ENCODE measurements at places on chromosomes 5 and 9.

- no peak for DNase-seq
Measured at GRCh38 chr5:32628049-32628844, 42.9 kb downstream of the SUB1 start.

DNA sequence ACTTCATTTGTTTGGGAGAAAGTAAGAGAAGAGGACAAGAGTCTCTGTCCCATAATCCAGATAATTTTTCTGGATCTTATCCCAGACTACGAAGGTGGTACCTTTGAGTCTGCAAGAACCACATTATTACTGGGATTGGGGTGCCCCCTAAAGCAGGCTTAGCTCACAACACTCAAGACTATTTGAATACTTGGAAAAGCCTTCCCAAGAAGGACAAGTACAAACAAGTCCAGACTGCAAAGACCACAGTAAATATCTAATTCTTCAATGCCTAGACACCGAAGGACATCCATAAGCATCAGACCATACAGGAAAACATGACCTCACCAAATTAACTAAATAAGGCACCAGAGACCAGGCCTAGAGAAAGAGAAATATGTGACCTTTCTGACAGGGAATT is 40.2 kb upstream of the TMED7 start:
- no peak for DNase-seq

DNA sequence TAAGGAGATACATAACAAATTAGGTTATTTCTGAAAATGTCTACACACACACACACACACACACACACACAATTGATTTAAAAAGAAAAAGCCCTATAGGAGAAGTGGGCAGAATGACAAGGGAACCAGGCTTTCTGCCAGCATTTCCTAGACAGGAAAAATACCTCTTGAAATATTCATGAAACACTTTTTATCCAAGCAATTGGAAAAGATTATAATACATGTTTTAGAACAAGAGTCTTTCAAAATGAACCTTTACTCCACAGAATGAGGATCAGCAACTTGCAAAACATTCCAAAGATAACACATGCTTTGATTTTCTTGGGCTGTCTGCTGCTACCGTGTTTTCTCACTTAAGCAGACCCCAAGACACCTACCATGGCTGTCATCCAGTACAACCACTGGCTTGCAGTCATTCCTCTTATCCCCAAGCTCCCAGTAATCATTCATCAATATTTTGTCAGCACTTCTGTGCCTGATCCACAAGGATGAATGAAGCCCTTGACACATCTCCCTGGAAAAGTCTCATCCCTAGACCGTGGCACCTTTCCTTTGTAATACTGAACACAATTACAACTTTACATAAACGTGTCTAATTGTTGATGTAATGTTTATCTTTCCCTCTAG is 717.1 kb upstream of the ZNF608 start:
- DNase-seq, result no peak

DNA sequence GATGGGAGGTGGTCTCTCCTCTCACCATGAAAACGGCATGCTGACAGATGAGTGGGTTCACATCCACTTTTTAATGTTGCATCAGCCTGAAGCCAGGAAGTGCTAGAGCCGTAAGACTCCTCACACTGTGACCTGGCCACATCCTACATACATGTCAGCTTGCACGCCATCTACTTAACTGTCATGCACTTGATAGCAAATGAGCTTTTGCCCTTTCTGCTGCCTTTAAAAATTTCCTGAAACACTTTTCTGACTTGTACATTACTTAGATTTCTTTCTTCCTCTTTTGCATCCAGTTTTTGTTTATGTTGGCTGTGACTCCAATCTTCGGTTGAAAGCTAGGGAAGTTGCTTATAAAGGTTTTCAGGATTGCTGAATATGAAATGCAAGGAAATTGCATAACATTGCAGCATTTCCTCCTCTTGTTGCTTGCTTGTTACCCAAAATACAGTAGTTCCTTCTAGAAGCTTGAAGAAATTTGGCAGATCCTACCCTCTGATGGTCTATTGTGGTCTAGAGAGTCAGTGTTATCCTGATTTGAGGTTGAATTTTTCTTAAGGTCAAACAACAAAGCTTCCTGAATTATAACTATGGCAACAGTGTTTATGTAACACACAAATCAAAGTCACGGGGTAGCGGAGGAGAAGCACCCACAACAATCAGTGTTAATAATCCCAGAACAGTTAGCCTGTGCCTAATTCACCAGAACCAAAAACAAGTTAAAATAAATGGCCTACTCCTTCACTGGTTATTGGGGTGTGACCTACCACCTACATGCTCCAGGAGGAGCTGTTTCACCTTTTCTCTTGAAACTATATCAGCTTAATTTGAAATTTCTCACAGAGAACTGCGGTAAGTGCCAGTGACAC is 232.5 kb downstream of the ARHGAP26 start:
- DNase-seq, result no peak

DNA sequence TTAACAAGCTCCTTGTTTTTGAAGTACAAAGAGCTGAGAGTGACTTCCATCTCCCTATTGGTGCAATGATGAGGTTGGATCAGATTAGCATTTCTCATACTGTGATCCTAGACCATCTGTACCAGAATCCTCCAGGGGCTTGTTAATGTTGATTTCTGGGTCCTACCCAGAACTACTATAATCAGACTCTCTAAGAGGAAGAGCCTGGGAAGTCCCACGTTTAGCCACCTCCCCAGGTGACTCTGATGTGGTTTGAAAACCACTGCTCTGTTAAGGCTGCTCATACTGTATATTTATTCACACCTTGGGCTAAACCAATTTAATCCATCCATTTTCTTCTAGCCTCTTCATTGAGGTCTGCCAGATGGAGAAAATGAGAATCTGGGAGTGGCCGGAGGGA is 49.6 kb upstream of the SMIM32 start:
- DNase-seq, result no peak

DNA sequence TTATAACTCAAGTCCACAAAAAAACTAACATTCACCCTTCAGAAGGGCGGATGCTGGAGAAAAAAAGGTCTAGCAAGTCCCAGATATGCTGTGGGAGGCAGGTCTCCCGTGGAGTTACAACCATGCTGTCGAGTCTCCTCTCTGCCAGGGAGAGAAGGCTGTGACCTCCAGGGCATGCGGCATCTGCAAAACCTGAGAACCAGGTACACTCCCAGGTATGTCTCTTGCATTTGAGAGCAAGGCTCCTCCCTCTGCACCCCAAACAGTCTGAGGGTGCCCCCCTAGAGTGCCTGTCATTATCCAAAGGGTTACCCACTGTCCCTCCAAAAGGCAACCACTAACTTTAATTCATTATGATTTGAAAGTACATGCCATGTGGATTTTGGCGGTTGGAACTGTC is 134.0 kb downstream of the IRX2 start:
- no peak for DNase-seq

DNA sequence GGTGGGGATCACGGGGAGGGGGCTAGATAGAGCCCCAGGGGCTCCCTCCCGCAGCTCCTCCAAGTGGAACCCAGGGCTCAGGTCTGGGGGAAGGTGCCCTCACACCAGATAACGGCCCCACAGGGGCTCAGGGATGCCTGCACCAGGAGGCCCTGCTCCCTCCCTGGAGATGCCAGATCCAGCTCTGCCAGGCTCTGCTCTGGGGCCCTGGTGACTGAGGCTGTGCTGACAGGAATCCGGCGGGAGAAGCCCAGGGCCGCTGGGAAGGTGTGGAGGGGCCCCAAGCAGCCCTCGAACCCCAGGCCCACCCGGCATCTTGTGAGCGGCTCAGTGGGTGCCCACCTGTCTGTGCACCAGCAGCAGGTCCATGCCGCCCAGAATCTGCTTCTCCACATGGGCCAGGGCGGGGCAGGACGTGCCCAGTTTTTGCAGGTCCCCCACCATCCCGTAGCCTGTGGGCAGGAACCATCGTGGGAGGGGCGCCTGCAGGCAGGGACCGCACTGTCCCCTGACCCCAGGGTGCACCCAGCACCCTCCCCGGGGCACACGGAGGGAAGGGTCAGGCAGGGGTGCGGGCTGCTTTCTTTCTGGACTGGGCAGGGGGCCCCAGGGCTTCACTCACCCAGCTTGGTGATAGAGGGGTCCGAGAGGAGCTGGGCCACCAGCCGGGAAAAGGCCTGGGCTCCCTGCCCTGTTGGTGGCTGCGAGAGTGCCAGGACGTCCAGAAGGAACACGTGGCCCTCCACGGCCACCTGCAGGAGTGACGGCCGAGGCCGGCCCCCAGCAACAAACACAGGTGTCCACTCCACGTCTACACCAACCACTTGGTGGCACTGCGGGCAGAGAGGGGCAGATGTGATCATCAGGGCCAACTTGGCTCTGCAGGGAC is 48.9 kb upstream of the NRARP start:
- no peak for DNase-seq

DNA sequence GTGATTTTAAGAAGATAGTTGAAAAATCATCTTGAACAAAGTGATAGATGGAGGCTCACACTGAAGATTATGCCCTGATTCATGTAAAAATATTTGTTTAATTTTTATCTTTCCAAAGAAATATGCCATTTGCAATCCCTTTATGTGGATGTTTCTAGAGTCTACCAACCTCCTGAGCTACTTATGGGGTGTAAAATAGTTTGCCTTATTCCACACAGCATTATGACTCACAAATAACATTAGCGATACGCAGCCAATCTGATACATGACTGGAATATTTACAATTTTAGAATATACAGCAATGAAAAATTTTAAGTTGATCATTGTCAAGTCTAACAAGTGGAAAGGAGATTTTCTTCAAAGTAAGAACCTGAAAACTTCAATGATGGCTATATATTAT is 327.5 kb downstream of the EDIL3 start:
- no peak for DNase-seq

DNA sequence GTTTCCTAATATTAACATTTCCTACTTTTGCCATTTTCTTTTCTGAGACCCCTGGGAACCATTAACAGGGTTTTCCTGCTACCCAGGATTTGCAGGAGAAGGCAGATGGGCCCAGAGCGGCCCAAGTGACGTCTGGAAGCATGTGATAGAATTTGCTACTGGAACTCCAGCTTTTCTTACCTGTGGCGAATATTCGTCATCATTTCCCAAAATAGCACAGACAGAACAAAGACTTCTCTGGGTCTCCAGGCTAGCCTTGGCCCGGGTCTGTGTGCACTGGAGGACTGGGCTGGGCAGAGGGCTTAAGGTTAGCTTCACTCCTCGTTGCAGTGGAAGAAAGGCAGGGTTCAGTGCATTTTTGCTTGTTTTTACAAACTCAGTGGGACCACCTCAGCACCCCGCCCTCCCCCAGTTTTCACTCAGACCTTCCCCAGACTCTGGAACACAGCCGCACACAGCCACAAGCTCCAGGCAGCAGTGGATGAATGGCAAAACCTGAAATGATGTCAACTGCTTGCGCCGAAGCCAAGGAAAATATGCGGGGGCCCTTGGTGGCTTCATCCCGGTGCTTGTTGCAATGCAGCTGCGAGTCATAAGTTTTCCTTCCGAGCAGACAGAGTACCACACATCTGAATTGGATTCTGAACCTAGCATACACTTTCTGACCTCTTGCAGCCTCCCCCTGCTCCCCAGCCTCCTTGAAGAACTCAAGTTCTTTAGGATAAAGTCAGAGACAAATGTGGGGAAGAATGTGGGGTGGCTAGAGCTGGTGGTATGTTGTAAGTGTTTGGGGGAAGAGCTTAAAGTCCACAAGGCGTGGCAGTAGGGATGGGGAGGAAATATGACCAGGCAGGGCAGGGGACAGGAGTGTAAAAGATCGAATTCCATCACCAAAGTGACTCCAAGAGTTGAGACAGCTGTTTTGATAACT is 586.0 kb downstream of the CCDC171 start:
- no peak for DNase-seq

DNA sequence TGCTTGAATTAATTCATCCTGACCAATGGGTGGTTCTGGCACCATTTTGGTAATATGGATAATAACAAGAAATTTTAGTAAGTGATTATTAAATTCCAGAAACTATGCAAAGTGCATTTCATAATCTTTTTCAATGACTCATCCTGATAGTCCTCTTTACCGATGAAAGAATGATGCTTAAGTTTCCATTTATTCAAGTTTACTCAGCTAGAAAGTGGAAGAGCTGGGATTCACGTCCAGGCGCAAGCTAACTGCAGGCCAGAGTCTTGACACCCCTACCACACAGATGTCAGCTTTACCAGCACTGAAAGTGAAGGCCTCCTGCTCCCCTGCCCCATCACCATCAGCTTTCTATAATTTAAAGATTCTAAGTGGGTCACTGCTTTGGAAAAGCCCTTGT is 493.5 kb upstream of the WWC1 start:
- DNase-seq, result no peak

DNA sequence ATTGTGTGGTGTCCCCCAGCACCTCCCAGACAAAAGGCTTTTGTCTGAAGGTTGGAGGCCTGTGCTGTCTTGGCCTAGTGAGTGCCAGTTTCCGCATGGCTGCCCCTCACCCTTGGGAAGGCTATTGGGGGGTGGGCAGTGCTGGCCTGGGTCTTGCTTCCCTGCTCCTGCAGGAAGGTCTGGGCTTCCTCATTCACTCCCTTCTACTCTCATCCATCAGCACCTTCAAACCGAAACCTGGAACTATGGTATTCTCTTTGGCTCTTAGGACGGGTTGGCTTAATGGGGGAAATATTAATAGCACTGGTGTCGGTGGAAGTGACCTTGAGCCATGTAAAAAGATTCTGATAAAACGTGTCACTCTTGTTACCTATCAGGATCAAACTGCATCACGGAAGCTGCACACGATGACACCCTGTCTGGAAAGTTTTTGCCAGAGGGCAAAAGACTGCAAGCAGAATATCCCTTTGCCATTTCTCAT is 34.0 kb upstream of the GLRX start:
- no peak for DNase-seq

DNA sequence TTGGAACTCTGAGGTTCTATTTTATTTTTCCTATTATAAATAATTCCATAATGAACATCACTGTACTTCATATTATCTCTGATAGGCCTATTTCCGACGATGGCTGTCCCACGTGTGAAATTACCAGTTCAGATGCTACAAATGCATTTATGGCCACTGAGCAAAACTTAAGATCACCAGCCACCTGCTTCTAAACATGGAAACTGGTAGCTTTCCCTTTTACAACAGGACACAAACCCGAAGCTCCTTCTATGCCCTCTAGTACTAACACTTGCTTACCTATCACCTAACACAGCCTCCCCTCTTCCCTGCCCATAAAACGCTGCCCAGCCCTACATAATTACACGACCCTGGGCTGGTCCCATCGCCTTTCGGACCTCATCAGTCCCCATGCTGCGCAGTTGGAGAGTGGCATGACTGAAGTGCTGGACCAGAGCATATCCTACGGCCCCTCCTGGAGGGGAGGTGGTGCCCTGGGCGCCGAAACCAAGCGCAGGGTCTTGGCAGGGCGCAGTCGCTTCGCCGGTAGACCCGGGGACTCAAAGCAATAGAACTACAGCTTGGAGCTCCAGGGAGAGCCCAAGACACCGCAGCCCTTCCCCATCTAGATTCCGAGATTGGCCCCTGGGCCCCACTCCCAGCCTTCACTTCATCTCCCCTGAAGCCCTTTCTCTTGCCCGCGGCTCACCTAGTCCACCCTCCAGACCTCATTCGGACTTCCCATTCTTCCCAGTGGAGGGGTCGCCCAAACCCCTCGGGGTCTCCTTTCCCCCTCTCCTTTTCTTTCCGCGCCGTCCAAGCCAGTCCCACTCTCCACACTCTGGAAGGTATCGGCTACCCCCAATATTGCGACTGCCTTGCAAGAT is 1.0 kb upstream of the SAP30L start:
- no peak for DNase-seq
